ENCODE measurements at places on chromosomes 7 and 10.

DNA sequence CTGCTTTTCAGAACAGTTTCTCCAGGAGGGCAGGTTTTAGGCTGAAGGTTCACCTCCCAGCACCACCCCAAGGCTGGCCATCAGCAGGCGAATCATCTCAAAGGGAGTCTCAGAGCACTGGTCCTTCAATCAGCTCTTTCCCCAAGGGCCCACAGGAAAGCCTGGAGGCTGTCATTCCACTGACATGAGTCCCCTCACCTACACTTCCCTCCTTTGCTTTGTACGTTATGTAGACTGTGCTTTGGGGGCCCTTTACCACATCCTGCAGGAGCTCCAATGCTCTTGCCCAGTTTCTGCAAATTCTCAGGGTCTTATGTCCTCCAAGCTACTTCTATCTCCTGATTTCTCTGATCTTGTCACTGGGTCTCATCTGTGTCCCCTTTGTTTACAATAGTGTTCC is 15.4 kb downstream of the WDFY4 start:
- DNase-seq: no peak

GRCh38 chr10:97215619-97216260 is 30.0 kb upstream of the SLIT1 start:
- DNase-seq: no peak

- no peak for DNase-seq
Observed at GRCh38 chr7:45987521-45988290, 66.6 kb upstream of the IGFBP3 start.

DNA sequence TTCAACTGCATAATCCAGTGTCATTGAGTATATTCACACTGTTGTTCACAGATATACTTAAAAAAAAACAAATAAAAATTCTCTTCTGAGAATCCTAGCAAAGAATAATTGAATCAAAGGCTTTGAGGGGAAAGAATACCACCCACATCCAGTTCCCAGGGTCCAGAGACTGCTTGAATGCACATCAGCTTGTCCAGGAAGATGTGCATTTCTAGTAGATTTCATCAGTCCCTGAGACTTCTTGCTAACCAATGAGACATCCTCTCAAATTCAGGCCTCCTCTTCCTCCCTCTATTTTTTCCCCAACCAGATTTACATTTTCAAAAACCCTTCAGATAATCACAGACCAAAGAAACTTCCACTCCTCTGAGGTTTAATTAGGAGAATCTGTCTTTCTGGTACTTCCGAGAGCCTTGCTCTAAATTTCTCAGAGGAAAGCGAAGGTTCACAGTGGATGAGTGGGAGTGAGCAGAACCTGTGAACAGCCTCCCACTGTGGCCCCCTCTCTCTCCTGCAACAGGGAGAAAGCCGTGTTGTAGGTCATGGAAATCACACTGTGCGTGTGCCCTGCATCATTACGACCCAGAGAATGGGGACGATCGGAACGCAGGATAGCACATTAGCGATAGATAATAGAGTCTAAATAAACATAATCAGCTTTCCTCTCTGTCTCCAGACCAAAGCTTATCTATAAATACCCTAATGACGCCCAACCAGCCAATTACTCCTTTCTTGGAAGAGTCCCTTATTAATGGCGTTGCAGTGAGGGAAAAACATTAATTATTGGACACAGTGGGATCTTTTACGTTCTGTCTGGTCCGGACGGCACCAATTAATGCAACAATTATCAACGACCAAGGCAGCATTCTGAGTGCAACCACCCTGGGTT is 212.5 kb downstream of the EMX2 start:
- no peak for DNase-seq

GRCh38 chr10:128993443-128993842 is 473.6 kb upstream of the MGMT start:
- no peak for DNase-seq

DNA sequence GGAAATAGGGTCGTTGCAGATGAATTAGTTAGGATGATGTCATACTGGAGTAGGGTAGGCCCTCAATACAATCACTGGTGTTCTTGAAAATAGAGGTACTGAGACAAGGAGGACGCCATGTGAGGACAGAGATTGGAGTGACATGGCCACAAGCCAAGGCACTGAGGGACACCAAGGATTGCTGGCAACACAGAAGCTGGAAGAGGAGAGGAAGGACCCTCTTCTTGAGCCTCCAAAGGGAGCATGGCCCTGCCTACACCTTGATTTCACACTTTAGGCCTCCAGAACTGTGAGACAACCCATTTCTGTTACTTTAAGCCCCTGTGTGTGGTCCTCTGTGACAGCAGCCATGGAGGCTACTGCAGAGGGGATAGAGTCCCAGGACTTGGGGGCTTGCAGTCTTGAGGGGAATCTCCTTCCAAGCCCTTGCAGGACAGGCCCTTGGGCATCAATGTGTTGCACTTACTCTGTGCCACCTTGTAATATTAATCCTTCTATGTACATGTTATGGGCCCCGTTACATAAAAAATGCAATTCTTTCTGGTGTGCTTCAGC is 3.7 kb upstream of the AOC1 start:
- DNase-seq: no peak

GRCh38 chr7:1329966-1330800 is 97.5 kb downstream of the UNCX start:
- DNase-seq: no peak

Measured in T-cell (primary cell).